ENCODE measurements at places on chromosomes 4 and X.

GRCh38 chrX:11380187-11380844 is 87.1 kb downstream of the AMELX start:
- DNase-seq, result no peak

DNA sequence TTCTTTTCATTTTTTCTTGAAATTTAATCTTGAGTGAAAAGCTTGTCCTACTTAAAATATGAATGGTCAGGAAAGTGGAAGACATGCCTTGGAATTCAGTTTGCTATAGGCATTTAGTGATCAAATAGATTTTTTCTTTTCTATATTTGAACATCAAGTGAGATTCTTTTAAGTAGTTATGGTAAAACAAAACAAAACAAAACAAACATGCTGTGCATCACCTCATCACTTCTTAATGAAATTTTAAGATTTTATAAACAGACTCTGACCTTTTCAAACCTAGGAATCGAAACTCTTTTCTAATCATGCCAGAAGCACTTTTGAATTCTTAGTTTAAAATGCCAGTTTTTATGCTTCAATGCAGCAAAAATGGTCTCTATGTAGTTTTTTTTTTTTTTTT is 62.8 kb downstream of the CNKSR2 start:
- DNase-seq, result no peak

DNA sequence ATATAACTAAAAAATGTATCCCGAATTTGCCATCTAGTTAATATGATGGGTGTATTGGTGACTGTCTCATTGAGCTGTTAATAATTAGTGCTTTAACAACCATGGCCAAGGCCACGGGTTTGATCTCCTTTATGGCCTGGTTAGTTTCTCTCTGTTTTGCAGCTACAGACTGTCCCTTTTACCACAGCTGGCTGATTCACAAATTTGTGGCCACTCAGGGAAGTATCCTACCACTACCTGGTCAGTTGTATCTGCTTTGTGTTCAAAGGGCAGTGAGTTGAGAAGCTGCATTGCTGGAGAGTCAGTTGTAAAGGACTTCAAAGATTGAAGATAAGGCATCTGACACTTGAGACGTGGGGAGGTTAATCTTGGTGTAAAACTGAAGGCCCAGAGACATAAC is 219.1 kb upstream of the BMP3 start:
- DNase-seq, result no peak

GRCh38 chr4:177308125-177308524 is 1.5 kb upstream of the NEIL3 start:
- no peak for DNase-seq

- DNase-seq, result no peak
Measured at GRCh38 chr4:77310931-77311330, 153.9 kb downstream of the CCNG2 start.

DNA sequence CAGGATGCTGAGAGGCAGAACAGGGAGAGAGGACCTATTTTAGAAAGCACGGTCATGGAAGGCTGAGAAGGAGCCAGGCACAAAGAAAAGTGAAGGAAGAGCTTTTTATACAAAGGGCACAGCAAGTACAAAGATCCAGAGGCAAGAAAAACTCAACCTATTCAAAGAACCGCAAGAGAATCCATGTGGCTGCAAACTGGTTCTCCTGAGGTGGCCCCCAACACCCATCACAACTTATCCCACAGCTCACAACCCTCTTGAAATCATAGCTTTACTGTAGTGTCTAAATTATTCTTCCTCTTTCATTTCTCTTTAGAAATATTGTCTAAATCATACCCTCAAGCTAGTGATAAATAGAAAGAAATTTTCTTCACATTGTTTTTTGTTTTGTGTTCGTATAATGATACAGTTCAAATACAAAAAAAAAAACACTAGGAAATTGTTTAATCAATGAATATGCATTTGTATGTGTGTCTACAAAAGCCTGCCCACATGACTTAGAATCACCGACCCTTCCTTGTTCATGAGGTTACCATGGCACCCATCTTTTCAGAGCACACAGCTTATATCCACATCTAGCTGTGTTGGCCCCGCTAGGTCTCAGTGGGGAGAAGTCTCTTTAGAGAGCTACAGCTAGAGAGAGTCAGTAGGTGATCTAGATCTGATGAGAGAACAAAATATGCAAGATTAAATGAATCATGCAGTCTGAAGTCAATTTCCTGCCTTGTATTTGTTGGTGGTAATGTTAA is 126.9 kb upstream of the DCLK2 start:
- DNase-seq, result no peak

DNA sequence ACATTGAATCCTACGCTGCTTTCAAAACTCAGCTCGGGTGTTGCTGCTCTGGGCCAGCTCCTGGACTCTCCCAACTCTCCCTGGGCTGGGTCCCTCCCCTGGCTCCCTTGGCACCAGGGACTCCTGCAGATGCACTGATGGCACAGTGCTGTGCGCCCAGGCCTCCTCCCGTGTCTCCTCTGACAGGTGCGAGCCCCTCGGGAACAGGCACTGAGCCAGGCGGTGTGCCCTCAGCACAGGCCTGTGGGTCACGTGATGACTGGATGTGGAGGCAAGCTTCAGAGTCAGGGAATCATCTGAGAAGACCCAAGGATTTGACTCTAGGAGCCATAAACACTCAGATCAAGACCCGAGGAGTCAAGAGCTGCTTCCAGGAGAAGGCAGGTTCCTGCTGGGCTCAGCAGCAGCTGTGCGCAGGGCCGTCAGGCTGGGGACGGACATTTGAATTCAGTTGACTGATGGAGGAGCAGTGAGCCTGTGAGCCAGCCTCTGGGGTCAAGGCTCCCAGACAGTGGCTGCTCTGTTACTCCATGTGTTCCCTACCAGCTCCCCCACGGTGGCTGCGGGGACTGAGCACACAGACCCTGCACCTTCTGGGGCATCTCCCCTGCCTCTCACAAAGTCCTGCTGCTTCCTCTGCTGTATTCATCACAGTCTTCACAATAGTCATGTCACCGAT is 33.0 kb downstream of the NAT8L start:
- DNase-seq, result no peak

DNA sequence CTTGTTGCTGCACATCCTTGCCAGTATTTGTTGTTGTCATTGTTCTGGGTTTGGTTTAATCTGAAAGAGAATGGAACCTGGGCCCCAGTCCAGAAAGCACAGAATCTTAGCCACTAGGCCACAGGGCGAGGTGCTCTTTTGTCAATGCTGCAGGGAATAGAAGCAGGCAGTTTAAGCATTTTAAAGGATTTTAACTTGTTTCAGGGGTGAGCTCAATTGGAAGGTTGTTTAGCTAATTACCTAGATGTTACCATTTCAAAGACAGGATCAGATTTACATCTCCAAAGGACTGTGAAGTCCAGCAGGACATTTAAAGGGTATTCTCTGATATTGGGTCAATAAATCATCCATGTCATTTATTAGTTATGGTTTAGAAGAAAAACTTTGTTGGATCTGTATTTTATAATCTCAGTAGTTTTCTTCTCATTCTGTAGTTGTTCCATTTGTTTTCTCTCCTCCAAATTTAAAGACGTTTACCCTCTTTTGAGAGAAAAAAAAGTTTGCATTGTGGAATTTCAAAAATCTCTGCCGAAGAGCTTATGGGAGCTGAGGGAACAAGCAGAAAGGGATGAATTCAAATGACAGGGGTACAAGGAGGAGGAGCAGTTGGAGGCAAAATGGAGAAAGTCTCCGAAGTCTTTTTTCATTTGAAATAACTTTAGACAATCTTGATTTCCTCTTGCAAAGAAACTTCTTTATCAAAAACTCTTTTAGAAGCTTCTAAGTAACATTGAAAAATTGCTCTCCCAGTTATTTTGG is 57.5 kb upstream of the FAM47C start:
- no peak for DNase-seq

- no peak for DNase-seq
Measured at GRCh38 chrX:130803537-130803936, 99.5 kb downstream of the ENOX2 start.

GRCh38 chr4:555566-556275 is 20.4 kb downstream of the TMEM271 start:
- DNase-seq, result no peak

GRCh38 chr4:183591301-183591700 is 67.7 kb downstream of the RWDD4 start:
- DNase-seq, result no peak

- DNase-seq, result no peak
Measured at GRCh38 chr4:75235359-75235951, 278.7 kb downstream of the RCHY1 start.

GRCh38 chr4:48481581-48481980 is 1.6 kb upstream of the SLC10A4 start:
- no peak for DNase-seq

DNA sequence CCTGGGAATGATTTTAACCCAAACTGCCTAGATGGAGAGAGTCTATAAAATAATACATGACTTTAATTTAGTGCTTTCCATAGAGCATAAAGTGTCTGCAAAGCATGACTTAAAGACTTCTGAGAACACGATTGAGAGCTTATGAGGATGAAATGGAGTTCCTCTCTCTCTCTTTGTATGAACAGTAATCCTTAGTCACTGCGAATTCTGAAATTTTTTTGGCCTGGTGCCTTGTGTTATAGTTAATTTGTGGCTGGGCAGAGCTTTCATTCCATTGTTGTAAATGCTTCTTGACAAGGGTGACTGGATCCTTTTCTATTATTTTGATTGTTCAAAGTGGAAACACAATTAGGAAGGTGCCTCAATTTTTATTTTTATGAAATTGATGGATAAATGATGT is 179.5 kb downstream of the CEP135 start:
- DNase-seq, result no peak

GRCh38 chr4:108620933-108621905 is 843 bp downstream of the RPL34 start:
- DNase-seq, result no peak

DNA sequence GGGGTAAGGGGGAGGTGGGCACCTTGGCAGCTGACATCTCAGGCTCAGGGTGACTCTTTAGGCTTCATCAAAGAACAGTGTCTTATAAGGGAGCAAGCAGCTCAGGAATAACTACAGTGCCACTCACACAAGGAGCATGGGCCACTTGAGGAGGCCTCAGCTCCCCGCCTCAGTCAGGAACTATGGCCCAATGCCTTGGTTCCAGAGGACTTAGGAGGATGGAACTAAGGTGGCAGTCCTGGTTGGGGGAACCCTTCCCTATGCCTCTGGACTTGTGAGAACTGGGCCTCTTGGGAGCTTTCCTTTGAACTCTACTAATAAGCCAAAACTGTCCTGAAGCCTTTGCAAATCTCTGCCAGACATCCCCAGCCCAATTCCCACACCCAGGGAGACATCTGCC is 160.6 kb downstream of the EFNB1 start:
- DNase-seq, result no peak
